ENCODE measurements at places on chromosomes 4 and X.

DNA sequence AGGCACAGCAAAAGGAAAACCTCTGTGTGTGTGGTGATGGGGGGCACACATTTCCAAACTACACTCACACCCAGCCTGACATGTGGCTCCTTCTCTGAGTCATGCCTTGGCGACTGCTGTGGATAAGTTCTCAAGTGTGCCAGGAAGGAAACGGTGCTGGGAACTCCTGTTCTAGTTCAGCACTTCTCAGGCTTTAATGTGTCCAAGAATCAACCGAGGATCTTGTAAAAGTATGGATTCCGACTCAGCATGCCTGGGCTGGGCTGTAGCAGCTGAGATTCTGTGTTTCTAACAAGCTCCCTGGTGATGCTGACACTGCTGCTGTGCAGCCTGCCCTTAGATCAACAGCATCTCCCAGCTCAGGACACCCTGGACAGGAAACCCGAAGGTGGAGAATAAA, 20.2 kb downstream of the CLNK start:
- DNase-seq, result no peak

DNA sequence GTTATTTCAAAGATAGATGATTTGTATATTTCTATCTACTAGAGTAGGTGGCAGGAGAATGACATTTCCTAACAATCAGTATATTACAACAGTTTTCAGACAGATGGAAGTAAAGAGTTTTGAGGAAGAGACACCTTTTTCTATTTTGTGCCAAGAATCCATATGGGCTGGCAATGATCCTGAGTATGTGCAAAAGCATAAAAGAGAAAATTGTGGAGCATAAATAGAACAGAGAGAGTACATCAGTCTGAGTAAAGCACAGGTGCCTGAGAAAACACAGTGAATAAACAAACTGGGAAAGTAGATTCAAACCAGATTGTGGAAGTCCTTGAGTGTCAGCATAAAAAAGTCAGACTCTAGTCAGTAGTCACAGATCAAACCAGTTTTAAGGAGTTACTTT, 96.8 kb upstream of the WDR44 start:
- no peak for DNase-seq

GRCh38 chrX:107738768-107739167, 36.8 kb downstream of the TSC22D3 start:
- DNase-seq, result no peak

DNA sequence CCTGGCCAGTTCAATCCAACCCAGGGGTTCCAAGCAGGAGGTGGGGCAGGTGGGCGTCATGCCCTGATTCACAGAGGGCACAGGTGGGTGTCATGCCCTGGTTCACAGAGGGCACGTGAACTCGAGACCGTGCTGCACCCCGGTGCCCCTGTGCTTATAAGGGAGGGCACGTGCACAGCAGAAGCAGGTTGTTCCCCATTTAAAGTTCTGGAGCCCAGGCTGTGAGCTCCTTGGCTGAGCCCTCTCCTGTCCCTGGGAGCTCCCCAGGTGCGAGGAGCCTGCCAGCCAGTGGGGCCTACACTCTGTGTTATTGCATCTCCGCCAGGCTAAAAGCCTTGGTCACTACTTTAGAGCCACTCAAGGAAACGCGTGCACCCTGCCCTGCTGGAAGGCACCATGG, 3.2 kb upstream of the CPZ start:
- DNase-seq, result no peak

DNA sequence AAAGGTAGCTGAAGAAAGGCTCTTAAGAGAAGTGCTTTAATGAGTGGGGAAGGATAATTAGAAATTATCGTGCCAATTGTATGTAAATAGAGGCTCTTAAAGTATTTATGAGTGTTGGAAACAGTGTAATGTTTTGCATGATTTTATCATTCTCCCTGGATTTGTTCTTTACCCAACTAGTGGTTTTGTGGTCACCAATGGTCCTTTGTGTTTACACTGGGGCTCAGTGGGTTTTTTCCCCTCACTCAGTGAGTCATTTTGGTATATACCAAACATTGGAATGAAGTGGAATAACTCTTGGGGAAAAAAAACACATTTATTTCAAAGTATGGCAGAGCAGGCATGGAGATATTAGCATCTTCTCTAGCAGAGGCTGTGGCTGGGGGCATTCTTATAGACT, 20.8 kb upstream of the LGI2 start:
- no peak for DNase-seq

DNA sequence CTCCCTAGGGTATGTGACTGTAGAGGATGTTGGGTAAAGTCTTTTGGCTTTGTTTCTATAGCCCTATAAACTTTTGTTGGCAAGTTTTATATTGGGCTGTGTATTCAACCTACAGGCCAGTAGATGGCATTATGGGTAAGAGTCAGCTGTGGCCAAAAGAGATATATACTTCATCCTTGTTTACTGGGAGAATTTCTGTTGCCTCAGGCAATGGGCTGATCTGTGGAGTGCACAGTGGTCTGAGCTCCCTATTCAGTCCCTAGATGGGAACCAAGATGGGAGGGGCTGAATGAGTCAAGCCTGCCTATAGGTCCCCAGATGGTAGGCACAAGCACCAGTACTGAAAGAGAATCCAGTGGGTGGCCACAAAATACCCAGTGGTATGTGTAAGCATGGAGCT, 580.6 kb downstream of the EPHA5 start:
- DNase-seq, result no peak

DNA sequence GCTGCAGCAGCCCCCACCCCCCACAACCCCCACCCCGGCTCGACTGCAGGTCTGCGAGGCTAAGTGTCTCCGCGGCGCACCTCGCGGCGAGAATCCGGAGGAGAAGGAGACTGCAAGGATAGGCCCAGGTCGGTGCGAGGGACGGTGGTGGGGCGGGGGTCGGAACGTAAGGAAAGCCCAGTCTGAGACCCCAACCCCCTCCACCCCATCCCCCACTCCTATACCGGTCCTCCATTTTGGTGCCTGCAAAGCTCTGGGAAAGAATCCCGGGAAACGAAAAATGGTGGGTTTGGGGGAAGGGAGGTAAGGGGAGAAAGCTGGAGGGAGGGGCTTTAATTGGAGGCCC, 614 bp downstream of the BEX3 start:
- no peak for DNase-seq

DNA sequence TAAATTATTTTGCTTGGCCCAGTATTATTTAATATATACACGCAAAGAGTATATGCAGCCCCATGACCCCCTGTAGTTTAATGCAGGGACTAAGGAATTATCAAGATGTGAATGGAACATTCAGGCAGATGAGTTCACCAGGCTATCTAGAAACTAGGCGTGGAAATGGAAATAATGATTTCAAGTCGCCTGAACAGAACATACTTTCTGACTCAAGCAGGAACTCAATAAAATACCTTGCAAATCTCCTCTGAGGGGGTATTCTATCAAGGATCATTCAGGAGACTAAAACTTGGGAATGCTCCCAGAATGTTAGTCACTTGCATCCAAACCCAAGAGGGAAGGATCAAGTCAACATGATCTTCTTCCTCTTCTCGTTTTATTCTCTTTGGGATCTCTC, 59.6 kb upstream of the RASSF6 start:
- DNase-seq, result no peak

DNA sequence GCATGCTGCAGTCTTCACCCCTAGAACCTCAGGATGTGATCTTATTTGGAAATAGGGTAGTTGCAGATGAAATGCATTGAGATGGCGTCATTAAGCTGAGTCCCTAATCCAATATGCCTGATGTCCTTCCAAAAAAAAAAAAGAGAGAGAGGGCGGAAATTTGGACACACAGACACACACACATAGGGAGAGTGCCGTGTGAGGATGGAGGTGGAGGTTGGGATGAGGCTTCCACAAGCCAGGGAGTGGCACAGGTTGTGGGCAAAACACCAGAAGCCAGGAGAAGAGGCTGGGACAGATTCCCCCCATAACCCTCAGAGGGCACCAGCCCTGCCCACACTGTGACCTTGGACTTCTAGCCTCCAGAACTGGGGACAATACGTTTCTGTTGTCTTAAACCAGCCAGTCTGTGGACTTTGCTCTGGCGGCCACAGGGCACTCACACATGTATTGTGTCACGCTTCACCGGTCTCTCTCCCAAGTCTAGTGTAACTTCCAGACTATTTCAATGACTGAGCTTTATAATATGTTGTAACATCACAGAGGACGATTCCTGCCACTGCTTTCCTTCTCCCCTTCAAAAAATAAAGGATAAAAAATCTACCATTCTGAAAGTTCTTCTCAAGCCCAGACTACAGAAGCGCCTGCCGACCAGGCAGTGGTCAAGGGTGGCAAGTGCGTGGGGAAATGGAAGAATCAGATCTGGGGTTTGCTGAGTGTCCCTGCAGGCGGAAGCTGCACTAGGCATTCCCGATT, 35.8 kb upstream of the MAN2B2 start:
- DNase-seq, result no peak

- no peak for DNase-seq
Measured at GRCh38 chr4:174358829-174359228, 75.1 kb downstream of the CEP44 start.

DNA sequence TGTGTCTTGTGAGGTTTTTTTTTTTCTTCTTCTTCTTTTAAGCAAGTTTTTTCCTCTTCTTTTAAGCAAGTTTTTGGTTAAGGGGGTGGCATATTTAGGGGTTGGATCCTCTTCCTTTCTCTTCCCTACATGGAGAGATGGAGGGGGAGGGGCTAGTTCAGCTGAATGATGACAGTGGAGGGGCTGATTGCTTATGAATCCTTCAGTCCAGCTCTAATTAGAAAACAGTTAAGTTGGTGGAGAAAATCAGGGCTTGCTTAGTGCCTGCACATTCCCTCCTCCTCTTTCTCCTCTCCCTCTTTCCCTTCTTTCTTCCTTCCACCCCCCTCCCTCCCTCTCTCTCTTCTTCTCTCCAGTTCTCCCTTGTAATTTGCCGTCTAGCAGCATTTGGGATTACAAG, 4.4 kb upstream of the HAND2 start:
- no peak for DNase-seq

DNA sequence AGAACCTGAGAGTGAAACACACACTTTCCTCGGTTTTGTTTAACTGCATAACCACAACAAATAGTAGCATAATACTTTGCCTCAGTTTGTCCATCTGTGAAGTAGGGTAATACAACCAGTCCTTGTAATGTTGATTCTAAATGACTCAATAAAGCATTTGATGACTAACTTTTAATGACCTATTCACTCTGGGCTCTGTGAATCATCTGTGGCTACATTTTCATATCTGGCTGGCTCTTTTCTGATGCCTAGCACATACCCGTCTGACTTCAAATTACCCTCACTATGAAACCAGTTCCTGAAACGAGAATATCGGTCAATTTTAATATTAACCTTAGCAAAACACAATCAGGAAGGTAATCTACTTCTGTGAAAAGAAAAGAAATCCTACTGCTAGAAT, 151.0 kb downstream of the SH2D1A start:
- no peak for DNase-seq

DNA sequence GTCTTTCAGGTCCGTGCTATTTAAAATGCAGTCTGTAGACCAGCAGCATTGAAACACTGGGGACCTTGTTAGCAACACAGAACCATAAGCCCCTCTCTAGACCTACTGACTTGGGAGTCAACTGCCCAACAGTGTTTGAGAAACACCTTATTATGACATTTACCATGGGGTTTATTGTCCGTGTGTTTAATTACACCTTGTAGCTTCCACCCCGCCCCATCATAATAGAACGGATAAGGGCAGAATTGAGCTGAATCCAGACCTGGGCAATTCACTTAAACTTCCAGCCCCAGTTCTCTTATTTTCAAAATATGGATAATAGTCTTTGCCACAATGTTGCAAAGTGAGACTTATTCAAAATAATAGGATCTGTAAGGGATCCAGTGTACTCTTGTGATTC, 30.6 kb upstream of the CLNK start:
- no peak for DNase-seq

- DNase-seq, result no peak
Measured at GRCh38 chr4:165516281-165516833, 137.5 kb downstream of the CPE start.

- no peak for DNase-seq
Measured at GRCh38 chrX:119604766-119605463, 1.3 kb downstream of the NKRF start.

GRCh38 chr4:7989654-7990053, 50.0 kb upstream of the AFAP1 start:
- no peak for DNase-seq

DNA sequence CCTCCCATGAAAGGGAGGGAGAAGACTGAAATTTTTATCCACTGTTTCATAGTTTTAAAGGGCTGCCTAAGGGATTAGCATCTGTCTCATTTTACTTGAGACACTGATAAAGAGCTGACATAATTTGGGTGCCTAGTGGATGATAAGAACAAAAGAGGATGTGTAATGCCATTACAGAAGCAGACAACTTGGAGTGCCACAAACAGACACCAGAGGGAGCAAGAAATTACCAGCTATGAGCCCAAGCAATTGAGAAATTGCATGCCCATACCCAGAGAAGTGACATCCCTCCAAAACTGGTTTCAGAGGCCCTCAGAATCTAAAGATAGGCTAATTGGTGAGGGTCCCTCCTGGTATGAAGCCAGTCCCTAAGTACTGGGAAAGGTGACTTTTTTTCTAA, 38.5 kb upstream of the POU3F4 start:
- DNase-seq, result no peak

- no peak for DNase-seq
Measured at GRCh38 chrX:31178769-31179125, 106.9 kb upstream of the FTHL17 start.

DNA sequence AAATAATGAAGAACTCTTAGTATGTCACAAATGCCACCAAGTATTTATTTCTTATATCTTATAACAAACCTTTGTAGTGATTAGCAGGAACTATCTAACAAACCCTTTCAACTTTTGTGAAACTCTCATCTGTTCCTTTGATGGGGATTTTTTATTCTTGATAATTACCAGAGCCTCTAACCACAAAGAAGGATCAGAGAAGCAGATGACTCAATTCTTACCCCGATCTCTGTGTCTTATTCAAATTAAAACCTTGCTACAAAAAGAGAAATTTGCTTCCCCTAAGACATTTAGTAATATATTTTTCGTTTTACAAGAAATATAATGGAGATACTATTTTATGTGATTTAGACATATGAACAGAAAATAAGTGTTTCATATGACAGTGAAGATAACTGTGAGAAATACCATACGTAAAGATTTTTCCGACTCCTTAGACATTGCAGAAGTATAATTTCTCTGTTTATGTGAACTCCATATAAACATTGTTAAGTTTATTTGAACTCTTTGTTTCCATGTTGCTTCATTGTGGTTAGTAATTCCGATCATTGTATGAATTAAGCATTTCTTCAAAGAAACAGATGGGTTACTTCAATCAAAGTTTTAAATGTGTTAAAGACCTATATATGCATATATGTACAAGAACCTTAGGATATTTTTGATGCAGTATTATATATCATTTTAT, 205.4 kb downstream of the CFAP299 start:
- no peak for DNase-seq

- no peak for DNase-seq
Measured at GRCh38 chr4:150720973-150721518, 139.1 kb downstream of the MAB21L2 start.

All from activated effector memory CD4-positive, alpha-beta T cell treated with anti-CD3 and anti-CD28 coated beads, Interleukin-2, amount 50 U/mL, for 16 hours (primary cell).